ENCODE measurements at places on chromosomes 6 and 20.

DNA sequence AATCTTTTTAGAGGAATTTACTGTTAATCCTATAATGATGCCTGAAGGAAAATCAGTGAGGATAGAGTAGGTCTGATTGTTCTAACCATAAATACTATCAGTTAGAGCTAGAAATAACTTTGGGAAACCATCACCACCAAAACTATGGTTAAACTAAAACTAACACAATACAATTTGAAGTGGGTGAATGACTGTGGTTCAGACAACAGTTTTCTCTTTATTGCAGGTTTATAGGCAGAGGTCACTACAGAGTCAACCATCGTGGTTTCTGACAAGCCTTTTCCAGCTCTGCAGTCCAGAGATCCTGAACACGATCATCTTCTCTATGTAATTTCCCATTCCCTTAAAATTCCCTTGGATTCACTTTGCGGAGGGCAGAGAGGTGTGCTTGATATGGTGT is 134.3 kb downstream of the IBTK start:
- no peak for DNase-seq

- DNase-seq = no peak
These were observed 18.7 kb upstream of the TBC1D32 start for GRCh38 chr6:121352941-121353340.

DNA sequence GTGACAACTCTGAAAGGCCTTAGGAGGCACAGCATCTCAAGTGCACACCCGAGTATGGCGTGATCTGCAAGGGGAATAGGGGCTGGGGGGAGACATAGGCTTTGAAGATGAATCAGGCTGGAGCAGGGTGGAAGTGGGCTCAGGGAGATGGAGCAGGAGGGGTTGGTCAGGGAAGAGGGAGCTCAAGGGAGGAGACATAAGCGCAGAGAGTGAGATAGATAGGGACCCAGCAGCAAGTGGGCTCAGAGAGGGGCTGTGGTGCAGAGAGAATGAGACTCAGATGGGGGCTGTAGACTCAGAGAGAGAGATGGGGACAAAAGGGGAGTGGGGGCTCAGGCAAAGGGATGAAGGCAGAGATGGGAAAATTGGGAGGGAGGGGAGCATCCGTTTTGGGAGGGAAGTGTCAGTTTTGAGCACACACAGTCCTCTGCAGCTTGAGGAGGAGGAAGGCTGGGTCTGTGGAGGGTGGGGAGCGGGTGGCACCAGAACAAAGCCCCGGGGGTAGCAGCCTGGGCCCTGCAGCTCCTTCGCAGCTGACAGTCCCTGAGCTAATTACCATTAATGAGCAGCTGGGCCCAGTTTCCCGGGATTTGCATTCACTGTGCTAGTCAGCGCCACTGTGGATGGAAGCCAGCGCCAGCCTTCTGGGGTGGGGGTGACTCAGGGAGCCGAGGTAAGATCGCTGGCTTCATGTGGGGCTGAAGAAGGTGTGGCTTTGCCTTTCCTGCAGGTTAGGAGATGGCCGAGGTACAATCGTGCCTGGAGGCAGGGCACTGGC is 18.7 kb downstream of the SRXN1 start:
- no peak for DNase-seq

- DNase-seq = no peak
These were observed 7.5 kb downstream of the SFT2D1 start for GRCh38 chr6:166334878-166335277.

- no peak for DNase-seq
These were observed 31.4 kb downstream of the SENP6 start for GRCh38 chr6:75633045-75633444.

- DNase-seq = no peak
These were observed 88.3 kb downstream of the DLGAP4 start for GRCh38 chr20:36394340-36394965.

DNA sequence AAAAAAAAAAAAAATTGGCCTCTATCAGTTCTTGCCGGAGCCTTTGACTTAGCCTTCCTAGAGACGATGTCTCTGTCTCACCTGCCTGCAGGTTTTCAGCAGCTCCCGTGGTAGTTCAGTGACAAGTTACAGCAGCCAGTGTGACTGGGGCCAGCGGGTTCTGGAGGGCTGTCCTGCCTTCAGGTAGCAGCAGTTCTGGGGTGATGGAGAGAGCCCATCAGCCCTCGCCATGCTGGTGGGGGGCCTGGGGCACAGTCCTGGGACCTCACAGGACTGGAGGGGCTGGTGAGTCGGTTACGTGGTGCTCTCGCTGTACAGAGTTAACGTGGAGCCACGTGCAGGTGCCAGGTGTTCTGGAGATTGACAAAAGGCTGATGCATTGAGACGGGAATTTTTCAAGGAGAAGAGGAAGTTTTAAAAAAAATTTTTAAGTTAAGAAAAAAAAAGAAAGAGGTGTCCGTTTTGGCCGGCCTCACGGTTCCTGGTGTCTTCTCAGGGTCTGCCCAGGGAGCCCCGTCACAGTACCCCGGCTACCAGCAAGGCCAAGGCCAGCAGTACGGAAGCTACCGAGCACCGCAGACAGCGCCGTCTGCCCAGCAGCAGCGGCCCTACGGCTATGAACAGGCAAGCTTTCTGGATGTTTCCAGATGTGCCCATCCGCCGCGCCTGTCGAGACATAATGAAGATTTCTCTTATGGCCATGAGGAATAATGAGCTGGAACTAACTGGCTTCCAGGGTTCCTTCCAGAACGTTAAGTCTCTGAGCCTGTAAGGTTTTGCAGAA is 8.6 kb upstream of the MTG2 start:
- DNase-seq = no peak

DNA sequence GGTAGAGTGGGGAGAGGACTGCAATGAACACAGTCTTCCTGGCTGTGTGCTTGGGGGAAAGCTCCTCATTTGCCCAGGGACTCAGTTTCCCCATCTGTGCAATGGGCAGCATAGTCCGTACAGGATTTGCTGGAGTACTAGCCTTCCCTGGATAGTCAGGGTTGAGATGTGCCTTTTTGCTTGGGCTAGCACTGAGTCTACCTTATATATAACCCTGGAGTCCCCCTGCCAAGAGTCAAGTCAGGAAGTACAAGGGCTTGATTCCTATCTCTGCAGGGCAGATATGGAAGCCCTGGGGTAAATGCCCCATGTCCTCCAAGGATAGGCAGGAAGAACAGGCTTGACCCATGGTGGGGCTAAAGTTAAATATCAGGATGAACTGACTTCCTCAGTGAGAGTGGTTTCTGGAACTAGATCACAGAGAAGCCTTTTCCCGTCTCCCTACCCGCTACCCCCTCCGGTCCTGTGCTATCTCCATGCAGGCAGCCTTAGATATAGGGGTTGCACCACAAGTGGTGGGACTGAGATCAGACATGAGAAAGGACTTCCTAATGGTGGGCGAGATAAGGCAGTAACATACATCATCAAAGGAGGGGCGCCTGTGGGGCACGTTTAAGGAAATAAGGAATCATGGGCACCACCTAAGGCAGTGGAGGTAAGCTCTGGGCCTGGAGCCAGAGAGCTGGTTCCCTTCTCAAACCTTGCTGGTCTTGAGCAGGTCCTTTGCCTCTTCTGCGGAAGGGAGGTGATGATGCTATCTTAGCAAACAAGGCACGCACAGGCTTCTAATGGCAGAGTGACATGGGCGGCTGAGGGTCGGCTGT is 157.9 kb downstream of the MRPL14 start:
- no peak for DNase-seq

DNA sequence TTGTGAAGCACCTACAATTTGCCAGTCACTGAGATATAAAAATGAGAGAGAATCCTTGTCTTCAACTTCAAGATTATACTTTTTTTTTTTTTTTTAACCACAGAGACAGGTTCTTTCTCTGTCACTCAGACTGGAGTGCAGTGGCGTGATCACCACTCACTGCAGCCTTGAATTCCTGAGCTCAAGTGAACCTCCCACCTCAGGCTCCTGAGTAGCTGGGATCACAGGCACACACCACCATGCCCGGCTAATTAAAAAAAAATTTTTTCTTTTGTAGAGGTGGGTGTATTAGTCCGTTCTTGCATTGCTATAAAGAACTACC is 51.6 kb upstream of the PMEPA1 start:
- no peak for DNase-seq

- DNase-seq = peak; percentile 49
These were observed 17.0 kb downstream of the NFATC2 start for GRCh38 chr20:51525241-51526105.

GRCh38 chr20:25081065-25081729 is 744 bp downstream of the VSX1 start:
- no peak for DNase-seq
